Activated T-cell treated with anti-CD3 and anti-CD28 coated beads for 1 hour (primary cell): ENCODE measurements at places on chromosomes 5 and 9.

GRCh38 chr9:133162861-133163503, 732 bp downstream of the GBGT1 start:
- no peak for DNase-seq

DNA sequence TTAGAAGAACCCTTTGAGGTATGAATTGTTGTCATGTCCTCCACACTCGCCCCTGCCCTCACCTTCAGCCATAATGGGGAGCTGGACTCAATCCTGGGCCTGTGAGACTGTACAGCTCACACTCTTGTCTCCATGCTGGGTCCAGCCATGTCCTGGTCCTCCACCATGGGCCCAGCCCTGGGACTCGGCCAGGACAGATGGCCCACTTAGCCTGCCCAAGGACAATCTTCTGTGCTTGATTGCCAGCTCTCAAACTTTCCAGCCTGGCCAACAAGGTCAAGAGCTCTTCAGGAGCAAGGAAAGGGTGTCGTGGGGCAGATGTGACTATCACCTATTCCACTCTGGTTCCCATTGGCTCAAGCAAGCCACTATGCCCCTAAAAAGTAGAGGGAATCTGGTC, 90.8 kb downstream of the HRH2 start:
- DNase-seq: no peak

- no peak for DNase-seq
Observed at GRCh38 chr9:94817291-94818177, 91.0 kb downstream of the AOPEP start.

DNA sequence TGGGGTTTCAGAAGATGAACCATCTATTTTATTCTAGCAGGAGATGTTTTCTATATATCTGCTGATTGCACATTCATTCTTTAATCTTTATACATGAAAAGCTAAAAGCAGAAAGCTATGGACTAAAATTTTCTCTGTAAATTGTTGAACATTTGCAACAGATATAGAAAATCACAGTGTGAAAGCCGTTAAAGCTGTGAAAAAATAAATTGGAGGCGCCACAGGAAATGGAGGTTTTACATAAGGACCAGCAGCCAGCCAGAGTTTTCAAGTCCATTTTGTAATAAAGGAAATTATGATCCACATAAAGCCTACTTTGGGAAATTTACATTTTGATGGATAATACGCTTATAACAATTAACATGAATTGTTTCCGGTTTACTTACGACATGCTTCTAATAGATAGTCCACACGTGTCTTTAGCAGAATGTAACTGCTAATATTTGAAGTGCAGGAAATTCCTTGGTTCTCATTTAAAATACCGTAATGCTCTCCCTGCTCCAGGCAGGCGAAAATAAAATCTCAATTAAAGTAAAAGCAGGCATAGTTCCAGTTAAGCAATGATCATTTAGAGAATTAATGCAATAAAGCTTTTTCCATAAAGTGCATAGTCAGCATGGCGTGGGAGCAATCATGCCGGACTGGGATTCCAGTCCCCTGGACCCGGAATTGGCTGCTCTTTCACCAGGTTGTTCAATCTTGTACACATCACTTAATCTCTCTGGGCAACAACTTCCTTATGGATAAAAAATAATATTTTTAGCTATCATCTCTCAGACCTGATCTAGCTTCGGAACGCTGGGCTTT, 445.4 kb downstream of the ZNF608 start:
- no peak for DNase-seq

GRCh38 chr9:33880211-33881089, 63.5 kb downstream of the UBE2R2 start:
- no peak for DNase-seq

GRCh38 chr5:173880306-173880985, 7.7 kb upstream of the CPEB4 start:
- no peak for DNase-seq

GRCh38 chr5:139282197-139282557, 11.4 kb upstream of the MATR3 start:
- no peak for DNase-seq

DNA sequence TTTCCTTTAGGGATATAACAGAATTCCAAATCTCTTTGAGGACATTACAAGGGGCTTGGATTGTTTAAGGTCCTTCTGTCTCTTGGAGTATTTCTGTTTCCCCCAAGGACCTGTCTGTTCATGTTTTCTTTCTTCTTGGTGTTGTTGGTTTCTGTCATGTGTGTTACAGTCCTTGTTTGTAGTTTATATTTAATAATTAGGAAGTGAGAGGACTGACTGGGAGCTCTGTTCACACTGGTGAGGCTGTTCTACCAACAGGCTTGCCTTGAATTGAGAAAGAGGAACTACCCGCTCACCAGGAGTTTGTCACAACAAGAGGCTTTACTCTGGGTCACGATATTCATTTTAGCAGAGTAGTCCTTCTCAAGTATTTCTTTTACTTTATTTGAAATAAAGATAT, 119.2 kb upstream of the SV2C start:
- DNase-seq: no peak

GRCh38 chr9:133702798-133703590, 35.2 kb downstream of the SARDH start:
- no peak for DNase-seq

DNA sequence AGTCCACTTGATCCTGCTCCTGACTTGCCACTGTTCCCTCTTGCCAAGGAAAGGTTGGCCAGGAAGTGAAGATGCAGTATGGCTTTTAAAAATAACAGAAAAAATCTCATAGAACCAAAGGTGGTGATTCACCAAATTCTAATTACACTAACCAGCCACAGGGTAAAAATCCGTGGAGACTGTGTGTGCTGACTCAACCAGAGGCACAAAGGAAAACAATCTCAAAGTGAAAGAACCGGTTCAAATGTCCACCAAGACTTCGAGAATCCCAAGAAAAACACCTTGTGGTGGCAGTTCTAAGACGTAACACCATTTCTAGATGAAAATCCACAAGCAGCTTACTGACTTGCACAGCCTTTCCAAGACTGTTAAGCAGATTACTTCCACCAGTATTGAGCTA, 279.1 kb downstream of the TLE1 start:
- DNase-seq: no peak

DNA sequence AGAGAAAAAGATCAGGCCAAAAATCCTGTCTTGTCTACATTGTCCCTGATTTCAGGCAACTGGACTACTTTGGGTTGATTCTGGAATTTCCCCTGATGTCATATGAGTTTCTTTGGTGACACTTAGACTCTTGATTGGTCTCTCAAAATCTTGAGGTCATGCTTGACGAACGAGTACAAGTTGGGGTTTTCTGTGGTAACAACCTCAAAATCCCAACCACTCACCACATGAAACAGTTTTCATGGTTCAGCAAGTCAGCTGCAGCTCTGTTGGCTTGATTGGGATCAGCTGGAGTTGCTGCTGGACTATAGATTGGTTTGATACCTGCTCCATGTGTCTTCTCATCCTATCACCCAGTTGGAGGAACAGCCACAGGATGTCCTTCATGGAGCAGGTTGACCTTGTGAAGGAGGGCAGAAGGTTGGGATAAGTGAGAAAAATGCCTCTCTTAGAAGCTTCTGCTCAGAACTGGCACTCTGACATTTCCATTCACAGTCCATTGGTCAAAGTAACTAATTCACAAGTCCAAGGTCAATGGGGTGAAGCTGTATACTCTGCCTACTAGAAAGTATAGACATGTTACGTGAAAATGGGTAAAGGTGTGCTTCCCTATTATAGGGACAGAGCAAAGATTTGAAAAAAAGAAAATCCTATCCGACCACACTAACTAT, 284.5 kb downstream of the SH3GL2 start:
- DNase-seq: no peak

DNA sequence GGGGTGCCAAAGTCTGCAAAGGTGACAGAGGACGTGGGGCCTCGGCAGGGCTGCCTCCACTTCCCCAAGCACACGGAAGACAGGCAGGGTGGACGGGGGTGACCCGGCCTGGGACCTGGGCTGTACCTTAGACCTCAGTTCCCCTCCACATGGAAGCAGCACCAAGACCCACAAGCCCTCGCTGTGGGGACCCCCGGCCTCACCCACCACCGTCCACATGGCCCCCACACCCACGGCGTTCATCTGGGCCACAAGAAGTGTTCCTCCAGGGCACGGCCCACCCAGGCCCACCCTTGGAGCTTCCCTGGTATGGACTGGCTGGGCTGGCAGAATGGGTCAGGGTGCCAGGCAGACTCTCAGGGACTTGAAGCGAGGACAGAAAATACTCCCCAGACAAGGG, 45.8 kb upstream of the NKD2 start:
- no peak for DNase-seq

- no peak for DNase-seq
Observed at GRCh38 chr9:4237748-4238511, 61.9 kb downstream of the GLIS3 start.

DNA sequence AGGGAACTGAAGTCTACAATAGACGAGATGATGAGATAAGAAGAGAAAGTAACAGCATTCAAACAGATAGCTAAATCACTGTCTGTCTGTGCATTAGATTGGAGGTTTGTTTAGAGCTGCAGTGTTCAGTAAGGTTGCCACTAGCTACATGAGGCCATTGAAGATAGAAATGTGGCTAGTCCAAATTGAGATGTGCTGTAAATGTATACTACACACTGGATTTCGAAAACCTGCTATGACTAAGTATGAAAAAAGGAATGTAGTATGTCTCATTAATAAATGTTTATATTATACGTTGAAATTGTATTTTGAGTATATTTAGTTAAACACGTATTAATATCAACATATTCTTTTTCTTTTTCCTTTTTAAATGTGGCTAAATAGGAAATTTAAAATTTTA, 142.1 kb downstream of the XRCC4 start:
- DNase-seq: no peak

- DNase-seq: no peak
Observed at GRCh38 chr5:175420383-175420782, 23.6 kb downstream of the DRD1 start.

- DNase-seq: no peak
Observed at GRCh38 chr9:7209990-7210389, 452.2 kb downstream of the KDM4C start.

GRCh38 chr5:73928476-73929070, 302.6 kb downstream of the ARHGEF28 start:
- no peak for DNase-seq

DNA sequence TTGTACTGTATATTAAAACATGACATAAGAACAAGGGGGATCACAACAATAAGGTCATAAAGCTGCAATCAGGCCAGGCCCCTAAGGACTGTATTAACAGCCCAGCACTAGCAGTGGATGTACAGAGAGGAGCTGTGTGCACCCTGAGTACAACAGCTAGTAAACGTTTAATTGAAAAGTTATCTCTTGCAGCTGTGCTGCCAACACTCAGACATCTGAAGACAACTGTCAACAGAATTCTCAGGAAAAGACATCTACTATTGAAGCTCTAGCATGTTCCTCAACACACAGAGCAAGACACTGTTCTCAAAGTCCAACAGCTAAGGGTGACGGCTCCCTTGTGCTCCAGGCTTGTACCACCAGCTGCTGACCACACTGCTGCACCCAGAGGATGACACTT, 199.6 kb downstream of the DCP2 start:
- DNase-seq: no peak

GRCh38 chr5:90909101-90909503, 350.5 kb downstream of the ADGRV1 start:
- no peak for DNase-seq

- DNase-seq: no peak
Observed at GRCh38 chr9:107158321-107158720, 124.8 kb upstream of the RAD23B start.

DNA sequence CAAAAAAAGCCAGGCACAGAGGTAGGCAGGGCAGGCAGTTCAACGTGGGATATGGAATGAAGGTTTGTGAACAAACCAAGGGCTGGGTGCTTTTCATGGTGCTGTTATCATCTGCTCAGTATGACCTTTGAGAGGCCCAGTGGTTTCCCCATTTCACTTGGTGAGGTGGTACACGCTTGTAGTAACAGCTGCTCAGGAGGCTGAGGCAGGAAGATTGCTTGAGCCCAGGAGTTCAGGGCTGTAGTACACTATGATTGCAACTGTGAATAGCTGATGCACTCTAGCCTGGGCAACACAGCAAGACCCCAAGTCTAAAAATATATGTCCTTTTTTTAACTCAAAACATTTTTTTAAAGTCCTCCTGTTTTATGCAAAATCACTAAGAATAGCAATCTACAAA, 174.8 kb downstream of the ENC1 start:
- DNase-seq: no peak

- DNase-seq: no peak
Observed at GRCh38 chr5:143337946-143338345, 65.5 kb downstream of the NR3C1 start.

DNA sequence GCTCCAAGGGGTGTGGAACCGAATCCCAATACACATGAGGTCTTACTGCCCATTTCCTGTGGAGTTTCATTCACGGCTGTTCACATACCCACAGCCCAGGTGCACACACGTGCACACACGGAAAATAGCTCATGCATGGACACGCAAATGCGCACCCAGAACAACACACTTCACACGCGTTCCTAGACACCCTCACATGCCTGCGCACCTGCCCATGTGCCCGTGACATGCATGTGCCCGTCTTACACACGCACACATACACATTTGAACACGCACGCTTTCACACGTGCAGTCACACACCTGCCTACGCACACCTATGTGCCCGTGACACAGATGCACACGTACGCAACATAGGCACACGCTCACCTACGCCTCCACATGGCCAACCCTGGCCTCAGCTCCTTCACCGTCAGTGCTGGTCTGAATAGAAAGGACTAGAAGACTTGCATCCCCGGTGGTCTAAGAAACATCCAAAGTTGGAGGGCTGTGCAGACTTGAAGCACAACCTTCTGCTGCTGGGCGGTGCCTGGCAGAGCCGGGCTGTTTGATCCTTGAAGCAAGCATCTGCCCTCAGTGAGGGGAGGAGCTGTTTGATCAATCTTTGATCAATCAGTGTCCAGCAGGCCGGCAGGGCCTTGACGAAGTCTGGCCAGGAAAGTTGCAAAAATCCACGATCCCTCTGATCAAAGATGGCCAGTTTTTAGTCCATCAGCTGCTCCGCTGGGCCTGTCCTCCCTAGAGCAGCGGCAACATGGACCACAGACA, 164.7 kb downstream of the OLFM1 start:
- no peak for DNase-seq

GRCh38 chr9:23686257-23686656, 139.8 kb downstream of the ELAVL2 start:
- DNase-seq: no peak

GRCh38 chr5:143030349-143030748, 260.2 kb downstream of the ARHGAP26 start:
- no peak for DNase-seq

- no peak for DNase-seq
Observed at GRCh38 chr9:72315089-72315509, 49.9 kb downstream of the ZFAND5 start.

- DNase-seq: no peak
Observed at GRCh38 chr5:34709861-34710673, 53.9 kb downstream of the RAI14 start.

- DNase-seq: no peak
Observed at GRCh38 chr9:112836394-112836793, 54.3 kb downstream of the SLC46A2 start.

GRCh38 chr5:59362438-59362837, 531.1 kb downstream of the PDE4D start:
- DNase-seq: no peak
